CD4-positive, alpha-beta memory T cell (primary cell): ENCODE measurements at places on chromosomes 6 and 20.

- no peak overlapping the region for H3K27ac ChIP-seq
- no peaks in the 10 kb centered on the region for H3K27me3 ChIP-seq
- no peak for DNase-seq
- no peak overlapping the region for H3K4me3 ChIP-seq
- no peaks in the 10 kb centered on the region for H3K4me1 ChIP-seq
Observed at GRCh38 chr6:4351520-4352321, 216.3 kb upstream of the ECI2 start.

DNA sequence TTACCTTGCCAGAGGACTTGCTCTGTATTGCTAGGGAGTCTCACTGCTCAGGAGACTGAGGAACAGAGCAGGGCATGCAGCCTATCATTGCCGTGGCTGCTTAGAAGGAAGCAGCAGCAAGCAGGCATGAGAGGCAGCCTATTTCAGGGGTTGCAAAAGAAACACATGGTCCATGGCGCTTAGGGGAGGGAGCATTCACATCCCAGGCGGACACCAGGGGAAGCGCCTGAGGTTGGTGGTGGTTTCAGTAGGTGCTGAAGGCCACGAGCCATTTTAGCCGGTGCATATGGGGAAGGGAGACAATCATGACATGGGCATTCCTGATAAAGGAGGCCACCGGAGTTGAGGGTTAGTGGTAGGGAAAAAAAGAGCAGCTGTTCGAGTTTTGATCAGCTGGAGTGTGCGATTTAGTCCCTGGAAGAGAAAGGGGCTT is 20.9 kb downstream of the FARS2 start:
- DNase-seq = no peak
- no peak overlapping the region for H3K4me3 ChIP-seq
- H3K27ac ChIP-seq = no peak overlapping the region
- no peaks in the 10 kb centered on the region for H3K36me3 ChIP-seq
- no peaks in the 10 kb centered on the region for H3K27me3 ChIP-seq

DNA sequence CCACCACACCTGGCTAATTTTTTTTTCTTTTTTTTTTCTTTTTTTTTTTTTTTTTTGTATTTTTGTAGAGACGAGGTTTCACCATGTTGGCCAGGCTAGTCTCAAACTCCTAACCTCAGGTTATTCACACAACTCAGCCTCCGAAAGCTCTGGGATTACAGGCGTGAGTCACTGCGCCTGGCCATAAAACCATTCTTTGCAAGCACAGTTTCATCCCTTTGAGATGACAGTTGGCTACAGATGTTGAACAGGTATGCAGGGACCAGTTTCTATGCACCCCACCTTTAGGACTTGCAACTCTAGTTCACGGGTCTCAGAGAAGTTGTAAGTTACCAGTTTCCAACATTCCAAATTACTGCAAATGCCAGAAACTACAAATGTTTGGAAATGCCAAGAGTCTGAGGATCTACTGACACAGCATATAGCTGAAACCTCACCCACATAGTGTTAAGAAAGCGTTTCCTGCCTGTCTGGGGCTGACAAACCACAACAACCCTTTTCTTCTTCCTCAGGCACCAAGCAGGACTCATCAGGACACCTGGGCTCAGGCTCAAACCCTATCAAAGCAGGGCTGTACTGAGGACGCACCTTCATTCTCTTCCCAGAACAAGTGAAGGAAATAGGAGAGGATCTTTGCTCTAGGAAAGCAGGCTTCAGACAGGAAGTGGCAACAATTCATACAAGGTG is 22.9 kb downstream of the ARHGAP18 start:
- DNase-seq = peak; percentile 59
- H3K4me3 ChIP-seq = no peak overlapping the region
- H3K27me3 ChIP-seq = no peaks in the 10 kb centered on the region
- H3K36me3 ChIP-seq = no peaks in the 10 kb centered on the region

DNA sequence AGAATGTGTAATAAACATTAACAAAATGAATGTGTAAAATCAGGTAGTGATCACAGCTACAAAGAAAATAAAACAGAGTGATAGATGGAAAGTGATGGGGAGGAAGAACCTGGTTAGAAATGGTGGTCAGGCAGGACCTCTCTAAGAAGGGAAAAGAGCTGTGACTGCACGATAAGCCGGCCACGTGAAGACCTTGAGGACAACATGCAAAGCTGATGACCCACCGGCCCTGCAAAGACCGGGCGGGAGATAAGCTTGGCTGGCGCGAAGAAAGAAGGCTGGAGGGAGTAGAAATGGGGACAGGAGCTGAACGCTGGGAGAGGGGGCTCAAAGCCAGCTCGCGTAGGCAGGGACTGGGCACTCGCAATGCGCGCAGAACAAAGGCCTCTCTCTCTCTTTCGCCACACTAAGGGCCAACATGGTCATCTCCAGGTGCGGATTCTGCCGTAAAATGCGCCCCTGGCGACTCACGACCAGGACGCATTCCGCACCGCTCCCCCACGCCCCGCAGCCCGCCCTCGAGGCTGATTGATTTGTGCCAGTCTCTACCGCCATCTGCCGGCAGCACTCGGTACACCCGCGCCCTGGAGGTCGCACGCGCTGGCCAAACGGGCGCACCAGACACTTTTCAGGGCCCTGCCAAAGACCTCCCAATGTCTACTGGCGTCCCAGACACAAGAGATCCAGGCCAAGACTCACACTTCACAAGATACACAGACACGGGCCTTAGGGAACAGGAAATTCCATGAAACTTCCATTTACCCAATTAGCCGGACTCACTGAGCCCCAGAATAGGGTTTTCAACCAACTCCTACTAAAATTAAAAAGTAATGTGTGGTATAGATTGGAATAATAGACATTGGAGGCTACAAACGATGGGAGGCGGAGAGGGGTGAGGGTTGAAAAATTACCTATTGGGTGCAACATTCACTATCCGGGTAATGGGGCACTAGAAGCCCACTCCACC is 9.4 kb downstream of the DEFB132 start:
- peaks cover 7% of the 10 kb centered on the region for H3K4me1 ChIP-seq
- peak; percentile 83 for DNase-seq
- no peaks in the 10 kb centered on the region for H3K27me3 ChIP-seq
- H3K27ac ChIP-seq = no peak overlapping the region
- no peak overlapping the region for H3K4me3 ChIP-seq
- no peaks in the 10 kb centered on the region for H3K36me3 ChIP-seq

GRCh38 chr6:54377776-54378175 is 69.5 kb downstream of the TINAG start:
- H3K4me1 ChIP-seq = no peaks in the 10 kb centered on the region
- H3K27me3 ChIP-seq = no peaks in the 10 kb centered on the region
- no peak for DNase-seq
- H3K36me3 ChIP-seq = no peaks in the 10 kb centered on the region
- no peak overlapping the region for H3K4me3 ChIP-seq
- H3K27ac ChIP-seq = no peak overlapping the region

DNA sequence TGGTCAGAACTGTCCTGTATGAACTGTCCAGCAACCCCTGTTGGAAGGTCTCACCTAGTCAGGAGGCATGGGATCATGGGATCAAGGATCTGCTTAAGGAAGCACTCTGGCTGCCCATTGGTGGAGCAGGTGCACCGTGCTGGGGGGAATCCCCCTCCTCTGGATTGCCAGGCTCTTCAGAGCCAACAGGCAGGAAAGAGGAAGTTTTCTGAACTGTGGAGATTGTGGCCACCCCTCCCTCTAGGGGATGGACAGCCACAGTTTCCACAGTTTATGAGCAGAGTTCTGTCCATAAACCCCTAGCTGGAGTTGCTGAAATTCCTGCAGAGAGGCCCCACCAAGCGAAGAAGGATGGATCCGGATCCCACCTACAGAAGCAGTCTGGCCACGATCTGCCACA is 13.0 kb upstream of the HLA-DQB1 start:
- no peak overlapping the region for H3K27ac ChIP-seq
- H3K27me3 ChIP-seq = no peaks in the 10 kb centered on the region
- H3K36me3 ChIP-seq = no peaks in the 10 kb centered on the region
- DNase-seq = no peak
- no peak overlapping the region for H3K4me3 ChIP-seq

DNA sequence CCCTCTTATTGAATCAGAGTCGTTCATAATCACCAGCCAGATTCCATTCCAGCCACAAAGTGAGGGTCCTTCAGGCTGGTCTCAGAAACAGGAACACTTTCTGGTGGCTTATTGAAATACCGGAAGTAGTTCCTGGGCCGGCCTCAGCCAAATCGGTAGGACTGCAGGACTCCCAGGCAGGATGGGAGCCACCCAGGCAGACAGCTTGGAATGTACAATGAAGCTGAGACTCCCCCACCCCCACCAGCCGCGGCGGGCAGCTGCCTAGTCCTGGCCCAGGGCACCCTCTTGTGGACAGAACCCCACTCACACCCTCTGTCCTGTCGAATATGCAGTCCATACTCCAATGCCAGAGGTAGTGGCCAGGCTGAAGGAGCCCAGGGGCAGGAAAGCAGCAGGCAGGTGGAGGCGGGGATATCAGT is 43.8 kb downstream of the MDFI start:
- H3K27ac ChIP-seq = no peak overlapping the region
- DNase-seq = peak; percentile 57
- H3K4me1 ChIP-seq = peaks cover 3% of the 10 kb centered on the region
- no peaks in the 10 kb centered on the region for H3K27me3 ChIP-seq
- H3K36me3 ChIP-seq = no peaks in the 10 kb centered on the region

DNA sequence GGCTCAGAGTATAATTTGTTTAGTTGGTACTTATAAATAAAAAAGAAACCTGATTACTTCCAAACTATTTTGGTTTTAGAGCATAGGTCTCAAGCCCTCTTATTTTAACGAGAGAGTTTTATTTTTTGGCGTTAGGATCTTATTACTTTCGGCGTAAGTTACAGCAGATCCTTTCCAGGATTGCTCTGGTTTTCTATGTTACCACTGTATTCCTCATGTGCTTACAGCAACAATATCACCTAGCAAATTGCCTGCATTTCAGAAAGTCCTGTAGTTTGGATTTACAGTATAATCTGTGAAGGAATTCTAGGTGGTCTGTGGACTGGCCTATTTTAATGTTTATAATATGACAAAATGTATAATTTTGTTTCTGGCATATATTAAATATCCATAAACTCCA is 54.1 kb downstream of the TRMT11 start:
- H3K4me3 ChIP-seq = no peak overlapping the region
- peaks cover 5% of the 10 kb centered on the region for H3K36me3 ChIP-seq
- no peaks in the 10 kb centered on the region for H3K27me3 ChIP-seq
- H3K4me1 ChIP-seq = no peaks in the 10 kb centered on the region
- no peak for DNase-seq

DNA sequence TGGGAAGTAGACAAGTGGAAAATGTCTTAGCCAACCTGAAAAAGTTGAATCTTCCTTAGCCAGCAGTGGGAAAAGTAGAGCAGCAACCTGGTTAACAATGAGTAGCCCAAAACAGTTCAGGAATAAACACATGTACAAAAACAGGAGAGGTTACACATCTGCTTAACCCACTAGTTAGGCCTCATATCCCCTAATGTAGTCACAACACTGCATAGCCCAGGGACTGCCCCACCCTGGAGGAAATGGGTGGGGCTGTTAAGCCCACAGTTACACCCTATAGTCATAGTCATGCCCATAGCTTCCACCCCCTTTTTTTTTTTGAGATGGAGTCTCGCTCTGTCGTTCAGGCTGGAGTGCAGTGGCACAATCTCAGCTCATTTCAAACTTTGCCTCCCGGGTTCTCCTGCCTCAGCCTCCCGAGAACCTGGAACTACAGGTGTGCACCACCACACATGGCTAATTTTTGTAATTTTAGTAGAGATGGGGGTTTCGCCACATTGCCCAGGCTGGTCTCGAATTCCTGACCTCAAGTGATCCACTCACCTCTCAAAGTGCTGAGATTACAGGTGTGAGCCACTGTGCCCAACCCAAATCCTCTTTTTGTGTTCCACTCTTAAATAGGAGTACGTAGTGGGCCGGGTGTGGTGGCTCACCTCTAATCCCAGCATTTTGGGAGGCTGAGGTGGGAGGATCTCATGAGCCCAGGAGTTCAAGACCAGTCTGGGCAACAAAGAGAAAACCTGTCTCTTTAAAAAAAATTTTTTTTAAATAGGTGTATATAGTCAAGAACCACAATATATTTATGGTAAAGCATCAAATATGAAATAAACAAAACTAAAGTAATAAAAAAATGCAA is 24.5 kb downstream of the ILRUN start:
- H3K36me3 ChIP-seq = no peaks in the 10 kb centered on the region
- peaks cover 79% of the 10 kb centered on the region for H3K4me1 ChIP-seq
- peak overlapping the region; percentile 79 for H3K27ac ChIP-seq
- peak overlapping the region; percentile 32 for H3K4me3 ChIP-seq
- no peaks in the 10 kb centered on the region for H3K27me3 ChIP-seq

GRCh38 chr6:89357390-89357789 is 4.9 kb upstream of the UBE2J1 start:
- H3K27ac ChIP-seq = peak overlapping the region; percentile 23
- no peak for DNase-seq
- peaks cover 34% of the 10 kb centered on the region for H3K4me1 ChIP-seq
- no peaks in the 10 kb centered on the region for H3K36me3 ChIP-seq
- H3K4me3 ChIP-seq = peak overlapping the region; percentile 25
